ENCODE measurements at places on chromosomes 3 and 15.

- DNase-seq, result no peak
Measured at GRCh38 chr15:55106155-55106554, 90.6 kb downstream of the RSL24D1 start.

- DNase-seq, result no peak
Measured at GRCh38 chr3:115785782-115786181, 162.5 kb downstream of the GAP43 start.

DNA sequence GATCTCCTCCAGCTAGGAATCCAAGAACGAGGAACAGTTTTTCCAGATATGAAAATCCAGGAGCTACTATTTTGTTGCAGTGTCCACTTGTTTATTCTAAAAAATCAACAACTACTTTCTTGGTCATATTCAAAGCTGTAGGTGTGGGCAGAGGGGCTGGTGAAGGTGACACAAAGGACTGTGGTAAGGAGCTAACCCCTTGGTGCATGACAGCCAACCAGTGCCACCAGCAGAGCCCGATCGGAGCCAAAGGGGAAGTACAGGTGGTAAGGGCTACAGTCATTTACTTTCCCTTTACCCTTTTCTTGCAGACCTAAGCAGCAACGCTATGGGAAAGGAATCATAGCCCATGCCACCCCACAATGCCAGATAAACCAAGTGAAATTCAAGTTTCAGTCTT, 30.7 kb downstream of the PLA1A start:
- no peak for DNase-seq

DNA sequence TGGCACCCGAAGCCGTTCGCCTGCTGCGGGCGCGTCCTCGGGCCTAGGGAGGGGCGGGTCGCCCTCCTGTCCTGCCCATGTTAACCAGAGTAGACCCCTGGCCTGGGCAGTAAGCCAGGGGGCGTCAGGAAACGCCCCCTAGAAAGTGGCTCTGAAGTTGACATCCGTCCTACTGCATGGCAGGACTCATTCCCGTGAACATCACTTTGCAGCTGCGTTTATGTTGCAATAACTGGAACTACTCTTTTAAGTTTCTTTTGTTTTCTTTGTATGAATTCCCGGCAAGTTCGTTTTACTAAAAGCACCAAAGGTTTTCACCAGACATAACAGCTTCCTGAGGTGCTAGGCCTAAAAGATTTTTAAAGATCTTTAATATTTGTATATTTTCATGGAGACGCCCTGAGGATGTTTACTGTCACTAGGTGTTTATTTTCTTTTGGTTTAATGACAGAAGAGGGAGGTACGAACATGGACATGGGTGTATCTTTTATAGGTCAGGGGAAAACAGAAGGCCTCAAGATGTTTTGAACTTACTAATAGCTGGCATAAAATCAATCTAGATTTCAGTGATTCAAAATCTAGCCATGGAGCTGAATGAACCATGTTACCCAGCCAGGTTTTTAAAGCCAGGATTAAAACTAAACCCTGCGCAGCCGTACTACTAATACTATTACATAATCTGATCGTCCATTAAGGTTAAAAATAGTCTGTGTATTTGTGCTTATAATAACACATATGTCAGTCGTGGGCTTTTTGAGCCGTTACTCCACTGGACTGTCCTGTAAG, 1.0 kb downstream of the C15orf61 start:
- no peak for DNase-seq

- no peak for DNase-seq
Measured at GRCh38 chr3:169998668-169999131, 32.1 kb downstream of the SEC62 start.

DNA sequence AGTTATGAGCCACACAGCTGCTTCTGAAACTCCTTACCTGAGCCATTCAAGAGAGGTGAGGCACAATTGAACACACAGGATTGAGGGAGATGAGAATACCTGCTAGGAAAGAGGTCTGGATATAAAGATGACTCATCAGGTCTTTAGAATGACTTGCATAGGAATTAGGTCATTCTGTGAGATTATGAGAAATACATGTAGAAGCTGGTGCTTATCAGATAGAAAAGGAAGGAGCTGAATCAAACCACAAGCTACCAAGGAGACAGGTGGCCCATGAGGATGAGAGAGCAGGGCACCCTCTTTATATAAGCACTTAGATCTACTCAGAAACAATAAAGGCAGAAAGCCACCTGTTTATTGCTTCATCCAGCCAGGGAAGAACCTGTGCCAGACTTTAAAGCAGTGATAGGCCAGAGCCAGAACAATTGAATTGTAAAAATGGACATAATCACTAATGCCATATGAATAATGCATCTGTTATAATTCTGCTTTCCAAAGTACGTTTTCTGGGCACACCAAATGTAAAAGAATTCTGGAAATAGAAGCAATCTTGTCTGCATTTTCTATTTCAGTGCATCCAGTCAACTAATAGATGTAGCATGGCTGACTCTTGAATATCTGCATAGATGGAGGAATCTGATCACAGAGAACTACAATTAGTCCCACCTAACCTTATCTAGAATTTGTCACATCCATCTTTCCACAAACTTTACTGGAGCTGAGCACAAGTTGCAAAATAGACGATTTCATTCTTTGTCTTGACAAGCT, 74.9 kb downstream of the PIK3R4 start:
- no peak for DNase-seq

GRCh38 chr3:165643425-165643824, 193.8 kb downstream of the BCHE start:
- no peak for DNase-seq

DNA sequence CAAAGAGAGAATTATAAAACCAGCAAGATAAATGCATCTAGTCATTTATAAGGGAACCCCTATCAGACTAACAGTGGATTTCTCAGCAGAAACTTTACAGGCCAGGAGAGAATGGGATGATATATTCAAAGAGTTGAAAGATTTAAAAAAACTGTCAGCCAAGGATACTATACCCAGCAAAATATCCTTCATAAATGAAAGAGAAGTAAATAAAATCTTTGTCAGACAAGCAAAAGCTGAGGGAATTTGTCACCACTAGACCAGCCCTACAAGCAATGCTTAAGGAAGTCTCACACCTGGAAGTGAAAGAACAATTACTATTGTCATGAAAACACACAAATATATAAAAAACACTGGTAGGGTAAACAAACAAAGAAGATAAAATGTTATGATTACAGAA, 113.4 kb upstream of the FAM3D start:
- no peak for DNase-seq

DNA sequence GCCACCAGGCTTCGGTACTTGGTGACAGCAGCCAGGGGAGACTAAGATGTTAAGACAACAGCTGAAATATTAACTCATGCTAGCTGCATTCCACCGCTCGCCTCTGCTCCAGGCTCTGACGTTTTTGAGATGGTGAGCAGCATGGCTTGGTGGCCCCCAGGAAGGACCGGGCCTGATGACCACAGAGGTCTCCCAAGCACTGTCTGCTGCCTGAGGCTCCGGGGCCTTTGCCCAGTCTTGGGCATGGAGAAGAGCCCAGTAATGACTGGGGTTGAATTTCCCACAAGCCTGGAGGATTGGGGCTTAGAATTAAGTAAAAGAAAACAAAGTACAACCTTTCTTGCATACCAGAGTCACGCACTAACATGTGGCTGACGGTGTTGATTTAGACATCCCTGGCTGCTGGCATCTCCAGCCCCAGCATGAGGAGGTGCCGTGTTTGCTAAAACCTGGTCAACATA, 243.6 kb upstream of the LYSMD4 start:
- DNase-seq, result no peak

DNA sequence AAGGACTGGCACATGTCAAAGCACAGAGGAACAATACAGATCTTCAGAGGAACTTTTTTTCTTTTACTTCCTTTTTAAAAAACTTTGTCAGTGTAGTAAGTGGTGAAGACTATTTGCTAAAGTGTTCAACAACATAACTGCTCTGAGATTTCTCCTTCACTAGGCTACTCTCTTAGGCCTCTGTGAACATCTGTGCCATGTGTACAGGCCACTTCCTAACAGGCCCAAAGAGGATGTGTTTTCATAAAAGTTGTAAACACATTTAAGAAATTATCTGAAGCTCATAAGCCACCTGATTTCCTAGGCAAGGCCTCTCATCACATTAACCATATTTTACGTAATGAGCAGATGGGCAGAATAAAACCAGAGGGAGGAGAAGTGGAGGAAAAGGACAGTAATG, 235.4 kb downstream of the FHIT start:
- DNase-seq, result no peak

DNA sequence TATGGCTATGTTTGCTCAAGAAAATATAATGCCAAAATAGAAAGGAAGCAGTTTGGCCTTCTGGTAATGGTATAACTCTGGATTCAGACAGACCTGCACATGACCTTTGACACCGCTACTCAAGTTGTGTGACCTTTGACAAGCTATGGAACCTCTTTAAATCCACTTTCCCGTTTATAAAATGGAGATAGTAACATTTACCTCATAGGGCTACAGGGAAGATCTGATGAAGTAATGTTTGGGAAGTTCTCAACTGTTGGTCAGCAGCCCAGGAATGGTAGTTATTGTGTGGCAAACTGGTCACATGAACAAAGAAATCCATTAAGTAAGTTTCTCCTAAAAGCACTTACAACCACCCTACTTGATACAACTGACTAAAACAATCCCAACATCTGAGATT, 95.1 kb upstream of the PHLDB2 start:
- DNase-seq, result no peak

GRCh38 chr3:117063930-117064329, 354.4 kb downstream of the TUSC7 start:
- DNase-seq, result no peak

DNA sequence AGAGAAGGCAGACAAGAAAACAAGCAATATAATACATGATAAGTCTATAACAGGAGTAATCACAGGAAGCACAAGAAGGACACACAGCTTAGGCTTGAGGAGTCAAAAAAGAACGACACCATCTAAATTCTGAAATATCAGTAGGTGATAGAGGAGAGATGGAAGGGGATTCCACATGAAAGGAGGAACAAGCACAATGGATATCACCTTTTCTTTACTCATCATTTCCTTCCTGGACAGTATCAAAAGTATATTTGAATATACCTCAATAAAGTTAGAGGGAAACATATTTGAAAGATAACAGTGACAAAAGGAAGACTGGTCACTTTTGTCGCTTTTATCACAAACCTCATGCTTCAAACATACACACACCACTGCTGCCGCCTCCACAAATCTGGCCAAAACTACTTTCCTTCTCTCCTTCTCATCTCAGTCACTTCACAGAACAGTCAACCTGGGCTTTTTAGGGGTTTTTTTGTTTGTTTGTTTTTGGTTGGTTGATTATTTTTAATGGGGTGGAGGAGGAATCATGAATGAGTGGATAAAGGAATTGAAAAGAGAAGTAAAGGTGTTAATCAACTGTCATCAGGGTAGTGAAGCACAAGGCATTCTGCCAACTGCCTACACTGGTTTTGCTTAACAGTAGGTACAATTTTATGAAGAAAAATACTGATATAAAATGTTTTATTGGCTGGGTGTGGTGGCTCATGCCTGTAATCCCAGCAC, 18.5 kb downstream of the DENND4A start:
- DNase-seq, result no peak

- no peak for DNase-seq
Measured at GRCh38 chr3:30989276-30990030, 95.0 kb upstream of the GADL1 start.

DNA sequence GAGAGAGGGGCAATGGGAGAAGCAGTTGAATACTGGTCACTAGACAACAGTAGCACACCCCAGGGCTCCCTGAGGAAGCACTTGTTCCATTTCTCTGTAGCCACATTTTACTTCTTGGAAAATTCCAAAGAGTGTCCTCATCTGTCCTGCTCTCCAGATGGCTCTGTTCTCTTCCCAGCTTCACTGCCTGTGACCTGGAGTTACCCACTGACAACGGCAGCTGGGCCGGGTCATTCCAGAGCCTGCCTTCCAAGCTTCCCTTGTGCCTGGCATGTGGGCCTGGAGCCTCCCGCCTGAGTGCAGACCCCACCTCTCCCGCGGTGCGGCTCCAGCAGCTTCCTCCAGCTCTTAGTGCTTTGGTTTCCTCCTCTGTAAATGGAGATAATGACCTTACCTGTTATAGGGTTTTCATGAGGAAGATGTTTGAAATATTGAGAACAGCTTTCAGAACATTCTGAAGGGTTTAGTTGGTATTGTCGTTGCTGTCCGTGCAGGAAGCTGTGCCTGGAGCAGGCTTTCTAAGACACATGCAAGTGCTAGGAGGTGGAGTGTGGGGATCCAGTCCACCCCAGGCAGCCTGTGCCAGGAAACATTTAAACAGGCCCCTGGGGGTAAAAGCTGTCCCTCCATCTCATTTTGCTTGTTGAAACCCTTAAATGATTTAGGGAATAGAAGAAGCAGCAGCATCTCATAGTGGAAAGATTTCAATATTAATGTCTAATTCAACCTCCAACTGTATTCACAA, 24.8 kb downstream of the EFCC1 start:
- no peak for DNase-seq

DNA sequence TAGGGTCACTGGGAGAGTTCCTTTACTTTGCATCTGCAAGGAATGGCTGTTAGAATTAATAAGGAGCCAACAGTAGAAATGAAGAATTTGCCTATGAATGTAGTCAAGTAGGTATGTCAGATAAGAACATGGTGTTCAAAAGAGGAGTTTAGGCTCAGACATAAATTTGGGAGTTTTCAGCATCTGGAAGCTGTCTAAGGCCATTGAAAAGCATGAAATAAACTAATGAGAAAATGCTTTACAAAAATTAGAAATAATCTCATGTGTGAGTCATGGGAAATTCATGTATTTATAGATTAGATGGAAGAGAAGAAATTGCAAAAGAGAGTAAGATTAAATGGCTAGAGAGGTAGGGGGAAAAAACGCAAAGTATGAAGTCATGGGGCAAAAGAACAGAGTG, 201.9 kb downstream of the DIPK2A start:
- DNase-seq, result no peak

DNA sequence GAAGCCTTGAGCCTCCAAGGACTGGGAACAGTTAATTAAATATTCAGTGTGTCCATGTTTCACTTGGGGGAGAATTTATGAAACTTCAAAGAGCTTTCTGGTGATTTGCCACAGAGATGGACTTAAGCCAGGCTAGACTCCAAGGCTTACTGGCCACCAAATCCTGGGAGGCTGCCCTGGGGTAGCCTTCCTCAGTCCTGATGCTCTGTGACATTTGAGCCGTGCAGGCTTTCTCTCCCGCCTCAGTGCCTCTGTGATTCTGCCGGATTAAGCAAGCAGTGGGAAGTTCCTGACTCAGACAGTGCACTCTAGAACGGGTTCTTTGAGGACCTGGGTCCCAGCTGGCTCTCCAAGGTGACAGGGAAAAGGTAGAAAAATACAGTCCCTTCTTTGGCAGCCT, 314.7 kb upstream of the ICE2 start:
- DNase-seq, result no peak

DNA sequence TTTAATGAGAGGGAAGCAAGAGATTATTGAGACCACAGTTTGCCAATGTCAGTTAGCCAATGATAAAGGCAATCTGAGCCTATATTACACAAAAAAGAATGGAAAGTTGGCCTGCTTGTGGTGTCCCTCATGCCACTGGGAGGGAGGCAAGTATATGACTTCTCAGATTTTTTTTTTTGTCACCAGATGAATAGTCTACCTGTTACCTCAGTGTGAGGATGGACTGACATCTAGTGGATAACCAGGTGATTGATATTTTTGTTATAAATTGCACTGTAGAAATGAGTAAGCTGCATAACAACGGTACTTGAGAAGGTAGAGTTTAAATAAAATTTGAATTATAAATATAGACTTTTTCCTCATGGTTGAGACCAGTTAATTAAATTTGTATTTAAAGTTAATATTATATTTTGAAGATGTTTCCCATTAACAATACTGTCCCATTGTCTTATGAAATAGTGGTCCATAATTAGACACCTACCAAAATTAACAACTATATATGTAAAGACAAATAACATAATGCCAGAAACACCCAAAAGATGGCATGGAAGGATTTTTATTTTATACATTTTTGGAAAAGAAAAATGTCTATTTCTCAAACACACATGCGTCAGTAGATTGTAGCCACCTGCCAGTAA, 237.8 kb upstream of the GADL1 start:
- DNase-seq, result no peak

All from T-helper 22 cell (primary cell).